ENCODE measurements at places on chromosomes 3 and 15. TPM values are rescaled to one million over a fixed set of nuclear protein-coding genes. Genes with fewer than 3 reads are reported as not detected.

Gene ETV5
- total RNA-seq, result 7.5 TPM

GRCh38 chr15:82056958-82057823 lies 11.4 kb upstream of the MEX3B start:
- no peak for DNase-seq
- no peak overlapping the region for H3K27ac ChIP-seq

GRCh38 chr3:57999417-58000115 lies 8.7 kb upstream of the FLNB start:
- H3K4me1 ChIP-seq, result peaks cover 20% of the 10 kb centered on the region
- no peaks in the 10 kb centered on the region for H3K36me3 ChIP-seq
- H3K27me3 ChIP-seq, result no peaks in the 10 kb centered on the region
- no peak for DNase-seq
- H3K27ac ChIP-seq, result peak overlapping the region; percentile 67

Gene MCTP2
- 5.8 TPM for total RNA-seq

DNA sequence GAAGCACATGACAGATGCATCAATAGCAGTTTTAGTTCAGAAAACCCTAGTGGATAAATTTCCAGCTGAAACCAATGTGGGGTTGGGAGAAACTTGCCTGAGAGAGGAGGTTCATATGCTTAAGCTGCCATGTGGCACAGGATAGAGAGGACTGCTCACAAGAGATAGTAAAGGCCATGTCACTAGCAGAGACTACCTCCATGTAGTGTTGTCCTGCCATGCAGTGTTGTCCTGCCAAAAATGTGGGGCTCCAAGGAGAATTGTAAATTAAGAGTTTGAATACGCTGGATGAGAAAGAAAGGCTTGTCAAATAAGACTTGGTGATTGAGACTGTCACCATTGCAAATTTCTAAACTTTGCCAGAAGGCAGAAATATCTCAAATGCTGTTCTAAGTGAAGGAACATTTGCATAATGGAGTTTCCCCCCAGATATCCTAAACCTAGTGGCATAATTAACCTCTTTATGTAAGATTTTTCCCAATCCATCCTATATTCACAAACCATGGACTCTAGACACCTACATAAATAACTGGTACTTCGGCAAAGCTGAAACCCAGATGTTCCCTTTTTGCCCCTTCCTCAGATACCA lies 938.3 kb upstream of the ALCAM start:
- no peaks in the 10 kb centered on the region for H3K36me3 ChIP-seq
- DNase-seq, result no peak
- H3K4me3 ChIP-seq, result no peak overlapping the region
- no peak overlapping the region for H3K27ac ChIP-seq

Gene NEO1
- total RNA-seq, result 61.2 TPM

- H3K4me3 ChIP-seq, result peak overlapping the region; percentile 83
- H3K4me1 ChIP-seq, result peaks cover 30% of the 10 kb centered on the region
- H3K27me3 ChIP-seq, result no peaks in the 10 kb centered on the region
These were observed 630 bp downstream of the ATP6V1A start for GRCh38 chr3:113747283-113748046.

Gene SLC28A2
- not detected for total RNA-seq

GRCh38 chr3:13880811-13881156 lies 913 bp upstream of the WNT7A start:
- DNase-seq, result no peak
- no peak overlapping the region for H3K27ac ChIP-seq
- peaks cover 32% of the 10 kb centered on the region for H3K4me1 ChIP-seq
- H3K36me3 ChIP-seq, result no peaks in the 10 kb centered on the region
- H3K27me3 ChIP-seq, result peaks cover 42% of the 10 kb centered on the region
- no peak overlapping the region for H3K4me3 ChIP-seq

Gene CPN2
- total RNA-seq, result not detected

Gene STAB1
- 116 TPM for total RNA-seq

- no peaks in the 10 kb centered on the region for H3K4me1 ChIP-seq
- no peaks in the 10 kb centered on the region for H3K36me3 ChIP-seq
- no peaks in the 10 kb centered on the region for H3K27me3 ChIP-seq
- no peak for DNase-seq
- no peak overlapping the region for H3K4me3 ChIP-seq
These were observed 903.2 kb downstream of the MCTP2 start for GRCh38 chr15:95134431-95135110.

Gene MCCC1
- 27.3 TPM for total RNA-seq

DNA sequence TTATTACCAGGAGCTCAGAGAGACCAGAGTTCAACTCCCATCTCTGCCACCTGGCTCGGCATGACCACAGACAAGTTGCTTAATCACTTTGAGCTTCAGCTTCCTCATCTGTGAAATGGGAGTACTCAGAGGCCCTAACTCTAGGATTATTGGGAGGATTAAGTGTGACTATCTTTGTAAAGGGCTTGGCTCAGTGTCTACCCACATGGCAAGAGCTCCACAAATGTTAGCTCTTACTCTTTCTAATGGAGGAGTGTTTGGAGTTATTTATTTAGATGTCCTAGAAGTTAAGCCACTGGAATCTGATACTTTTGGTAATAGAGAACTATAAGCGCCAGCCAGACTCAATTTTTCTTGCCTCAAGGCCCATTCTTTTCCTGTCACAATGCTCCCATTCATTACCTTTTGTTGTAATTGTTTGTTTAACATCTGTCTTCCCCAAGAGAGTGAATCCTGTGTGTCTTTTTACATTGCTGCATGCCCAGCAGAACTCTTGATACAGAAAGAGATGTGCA lies 12.3 kb upstream of the LMCD1 start:
- no peaks in the 10 kb centered on the region for H3K27me3 ChIP-seq
- H3K4me3 ChIP-seq, result no peak overlapping the region
- peak overlapping the region; percentile 73 for H3K27ac ChIP-seq
- H3K4me1 ChIP-seq, result peaks cover 33% of the 10 kb centered on the region
- H3K36me3 ChIP-seq, result no peaks in the 10 kb centered on the region

DNA sequence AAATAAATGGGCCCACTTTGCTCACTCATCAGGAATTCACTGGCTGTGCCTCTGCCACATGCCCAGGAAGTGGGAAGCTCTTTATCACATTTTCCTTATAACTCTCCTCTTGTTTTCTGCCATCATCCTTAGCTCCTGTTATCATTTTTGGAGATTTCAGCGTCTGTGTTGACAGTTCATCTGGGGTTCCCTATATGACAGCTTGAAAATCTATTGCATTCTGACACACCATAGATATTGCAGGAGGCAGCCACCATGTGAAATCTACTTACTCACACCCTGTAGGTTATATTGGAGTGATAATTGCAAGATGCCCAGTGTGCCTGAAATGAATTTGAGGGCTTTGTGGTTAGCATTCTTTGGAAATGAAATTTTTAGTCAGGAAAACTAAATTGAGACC lies 132.9 kb downstream of the RYR3 start:
- no peak overlapping the region for H3K27ac ChIP-seq
- DNase-seq, result no peak
- no peak overlapping the region for H3K4me3 ChIP-seq
- no peaks in the 10 kb centered on the region for H3K36me3 ChIP-seq
- no peaks in the 10 kb centered on the region for H3K4me1 ChIP-seq

- no peaks in the 10 kb centered on the region for H3K36me3 ChIP-seq
- no peak overlapping the region for H3K4me3 ChIP-seq
- DNase-seq, result no peak
These were observed 61.5 kb upstream of the GOLIM4 start for GRCh38 chr3:168157099-168157700.

Gene CHRM5
- total RNA-seq, result not detected

DNA sequence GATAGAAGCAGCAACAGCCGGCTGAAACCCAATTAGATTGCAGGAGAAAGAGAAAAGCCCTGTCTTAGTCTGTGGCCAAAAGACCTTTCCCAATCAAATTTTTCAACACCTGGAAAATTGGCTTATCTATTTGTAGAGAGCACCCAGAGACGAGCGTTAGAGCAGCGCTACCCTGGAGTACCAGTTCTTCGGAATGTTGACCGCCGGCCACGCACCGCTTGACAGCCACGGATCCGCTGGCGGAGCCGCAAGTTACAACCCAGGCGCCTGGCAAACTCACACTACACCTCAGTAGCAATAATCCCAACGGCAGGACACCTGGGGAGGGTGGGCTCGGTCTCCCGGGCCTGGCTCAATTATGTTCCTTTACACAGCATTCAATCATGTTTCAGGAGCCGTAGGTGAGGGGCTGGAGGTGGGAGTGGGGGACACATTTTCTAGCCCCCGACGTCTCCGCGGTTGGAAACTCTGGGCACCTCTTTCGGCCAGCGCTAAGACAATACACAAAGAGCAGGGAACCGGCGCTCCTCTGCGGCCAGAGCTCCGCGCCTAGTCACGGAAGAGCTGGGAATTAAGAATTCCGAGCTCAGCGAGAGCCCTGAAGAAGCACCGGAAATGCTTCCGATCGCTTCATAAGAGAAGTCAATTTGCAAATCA lies 1.2 kb downstream of the MB21D2 start:
- H3K36me3 ChIP-seq, result no peaks in the 10 kb centered on the region
- H3K4me1 ChIP-seq, result peaks cover 44% of the 10 kb centered on the region
- no peaks in the 10 kb centered on the region for H3K27me3 ChIP-seq
- H3K27ac ChIP-seq, result peak overlapping the region; percentile 94

Gene DUOXA1
- total RNA-seq, result 0.13 TPM

GRCh38 chr3:10116138-10116460 lies 624 bp downstream of the BRK1 start:
- H3K27ac ChIP-seq, result peak overlapping the region; percentile 89
- no peak for DNase-seq
- no peaks in the 10 kb centered on the region for H3K36me3 ChIP-seq
- H3K4me3 ChIP-seq, result peak overlapping the region; percentile 87
- no peaks in the 10 kb centered on the region for H3K27me3 ChIP-seq
- peaks cover 37% of the 10 kb centered on the region for H3K4me1 ChIP-seq

DNA sequence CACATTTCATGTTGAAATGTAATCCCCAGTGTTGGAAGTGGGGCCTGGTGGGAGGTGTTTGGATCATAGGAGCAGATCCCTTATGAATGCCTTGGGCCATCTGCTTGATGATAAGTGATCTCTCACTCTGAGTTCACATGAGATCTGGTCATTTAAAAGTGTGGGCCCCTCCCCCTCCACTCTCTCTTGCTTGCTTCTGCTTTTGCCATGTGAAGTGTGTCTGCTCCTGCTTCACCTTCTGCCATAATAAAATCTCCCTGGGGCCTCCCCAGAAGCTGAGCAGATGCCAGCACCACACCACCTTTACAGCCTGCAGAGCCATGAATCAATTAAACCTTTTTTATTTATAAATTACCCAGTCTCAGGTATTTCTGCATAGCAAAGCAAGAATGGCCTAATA lies 14.2 kb upstream of the CD200R1L start:
- H3K4me3 ChIP-seq, result no peak overlapping the region
- DNase-seq, result no peak
- no peak overlapping the region for H3K27ac ChIP-seq
- no peaks in the 10 kb centered on the region for H3K27me3 ChIP-seq

GRCh38 chr3:43838009-43838758 lies 147.4 kb downstream of the ABHD5 start:
- no peak overlapping the region for H3K4me3 ChIP-seq
- H3K4me1 ChIP-seq, result no peaks in the 10 kb centered on the region
- H3K36me3 ChIP-seq, result no peaks in the 10 kb centered on the region
- no peak for DNase-seq
- H3K27me3 ChIP-seq, result no peaks in the 10 kb centered on the region

- no peaks in the 10 kb centered on the region for H3K36me3 ChIP-seq
- peaks cover 87% of the 10 kb centered on the region for H3K4me1 ChIP-seq
- H3K4me3 ChIP-seq, result no peak overlapping the region
- H3K27ac ChIP-seq, result peak overlapping the region; percentile 83
- no peaks in the 10 kb centered on the region for H3K27me3 ChIP-seq
- no peak for DNase-seq
These were observed 12.5 kb upstream of the TRAK1 start for GRCh38 chr3:42078677-42079076.

- no peak for DNase-seq
- H3K4me1 ChIP-seq, result no peaks in the 10 kb centered on the region
- H3K36me3 ChIP-seq, result no peaks in the 10 kb centered on the region
- H3K4me3 ChIP-seq, result no peak overlapping the region
- no peak overlapping the region for H3K27ac ChIP-seq
These were observed 350.6 kb upstream of the IL12A start for GRCh38 chr3:159637883-159638542.

DNA sequence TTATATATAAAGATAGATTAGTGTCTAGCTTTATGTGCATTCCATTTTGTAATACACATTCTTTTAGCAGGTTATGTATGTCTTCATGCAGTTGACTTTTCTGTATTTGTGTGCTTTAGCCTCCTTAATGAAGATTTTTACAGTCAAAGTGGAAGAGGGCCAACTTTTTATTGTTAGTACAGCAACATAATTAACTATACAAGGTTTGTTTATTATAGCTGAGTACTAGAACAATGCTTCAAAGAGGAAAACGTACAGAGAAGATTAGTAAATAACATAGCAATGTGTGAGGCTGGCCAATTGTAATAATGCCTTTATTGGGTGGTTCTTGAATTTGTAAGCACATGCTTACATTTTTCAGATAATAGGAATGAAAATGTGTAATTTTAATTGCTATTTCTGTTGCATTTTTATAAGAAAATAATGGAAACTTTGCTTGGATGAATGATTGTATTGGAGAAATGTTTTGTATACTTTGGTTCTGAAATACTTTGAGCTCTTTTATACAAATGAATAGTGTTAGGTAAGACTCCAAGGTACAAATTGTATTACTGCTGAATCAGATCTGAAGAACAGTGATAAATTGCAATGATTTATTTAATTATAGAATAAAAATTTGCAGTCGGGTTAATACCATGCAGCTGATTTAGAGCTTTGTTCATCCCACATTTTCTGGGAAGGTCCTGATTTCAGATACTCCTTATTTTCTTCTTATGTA lies 41.4 kb downstream of the UBE2E2 start:
- DNase-seq, result no peak
- H3K4me1 ChIP-seq, result peaks cover 21% of the 10 kb centered on the region
- no peak overlapping the region for H3K27ac ChIP-seq
- H3K4me3 ChIP-seq, result no peak overlapping the region
- H3K27me3 ChIP-seq, result no peaks in the 10 kb centered on the region

Gene FRMD4B
- total RNA-seq, result 15.6 TPM

Gene CAPN3
- total RNA-seq, result 7.5 TPM

DNA sequence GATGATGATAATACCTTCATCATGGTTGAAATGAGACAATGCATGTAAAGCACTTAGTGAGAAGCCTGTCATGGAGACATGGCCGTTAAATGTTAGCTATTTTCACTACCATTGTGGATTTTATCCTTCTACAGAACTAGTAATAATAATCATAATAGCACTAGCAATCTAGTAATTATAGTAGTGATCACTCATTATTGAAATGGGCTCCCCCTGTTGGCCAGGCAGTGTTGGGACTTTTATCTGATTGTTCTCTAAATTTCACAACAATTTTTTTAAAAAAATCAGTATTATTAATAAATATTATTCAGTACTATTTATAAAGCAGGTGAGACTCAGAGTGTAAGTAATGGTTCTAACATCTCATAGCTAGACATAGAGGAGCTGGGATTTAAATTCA lies 396.3 kb downstream of the IL5RA start:
- H3K27me3 ChIP-seq, result no peaks in the 10 kb centered on the region
- H3K36me3 ChIP-seq, result no peaks in the 10 kb centered on the region
- no peak overlapping the region for H3K27ac ChIP-seq
- H3K4me1 ChIP-seq, result no peaks in the 10 kb centered on the region
- DNase-seq, result no peak
- H3K4me3 ChIP-seq, result no peak overlapping the region
